ENCODE measurements at places on chromosomes 16 and 17. TPM values are rescaled to one million over a fixed set of nuclear protein-coding genes. Genes with fewer than 3 reads are reported as not detected.
A peak's percentile ranks its signal among the peaks of the same experiment; 100 is the strongest.

MC1R gene
- total RNA-seq: 5.8 TPM

NUDT16L1 gene
- 34.1 TPM for total RNA-seq

SPATA22 gene
- total RNA-seq: not detected

PLA2G10 gene
- not detected for total RNA-seq

ORC6 gene
- 56.8 TPM for total RNA-seq

DNA sequence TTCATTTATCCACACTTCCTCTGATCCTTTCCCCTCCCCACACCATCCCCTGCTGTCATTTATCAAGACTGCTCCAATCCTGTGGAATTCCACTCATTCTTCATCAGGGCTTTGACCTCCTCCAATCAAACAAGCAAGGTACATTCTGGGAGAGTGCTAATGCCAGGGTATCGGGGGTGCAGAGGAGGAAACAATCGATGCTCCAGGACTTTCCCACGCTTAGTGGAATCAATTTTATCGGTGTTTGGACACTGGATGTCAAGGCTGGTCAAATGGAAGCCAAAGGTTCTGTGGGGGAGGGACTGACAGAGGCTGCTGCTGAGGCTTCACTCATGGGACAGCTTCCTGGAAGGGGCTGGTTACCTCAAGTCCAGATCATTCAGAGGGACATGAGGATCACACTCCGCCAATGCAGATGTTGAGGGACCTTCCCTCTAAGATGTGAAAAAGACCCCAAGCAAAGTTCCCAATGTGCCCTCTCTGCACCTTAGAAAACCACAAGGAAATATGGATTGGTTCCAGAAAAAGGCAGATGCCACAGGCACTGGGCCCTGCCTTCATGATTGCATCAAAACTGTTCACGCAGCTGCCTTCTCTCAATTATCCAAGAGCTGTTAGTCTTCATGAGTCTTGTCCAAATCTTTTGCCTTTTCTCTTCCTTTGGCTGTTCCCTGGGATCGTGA is 44.7 kb upstream of the SOX9 start:
- DNase-seq: no peak

DNA sequence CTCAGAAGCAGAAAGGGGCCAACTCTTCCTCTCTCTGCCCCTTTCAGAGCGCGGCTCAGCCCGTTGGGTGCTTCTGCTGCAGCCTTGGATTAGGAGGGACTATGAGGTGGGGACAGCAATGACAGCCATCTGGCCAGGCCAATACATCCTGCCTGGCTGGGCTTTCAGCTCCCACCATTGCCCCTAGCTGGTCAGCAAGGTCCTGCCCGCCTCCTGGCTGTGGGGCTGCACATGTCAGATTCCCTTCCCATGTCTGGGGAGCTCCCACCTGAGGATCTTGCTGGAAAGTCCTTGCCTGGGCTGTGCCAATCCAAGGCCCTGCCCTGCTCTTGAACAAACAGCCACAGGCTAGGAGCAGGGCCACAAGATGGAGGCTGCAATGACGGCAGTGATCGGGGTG is 8.3 kb downstream of the TRIM65 start:
- no peak for DNase-seq

DNA sequence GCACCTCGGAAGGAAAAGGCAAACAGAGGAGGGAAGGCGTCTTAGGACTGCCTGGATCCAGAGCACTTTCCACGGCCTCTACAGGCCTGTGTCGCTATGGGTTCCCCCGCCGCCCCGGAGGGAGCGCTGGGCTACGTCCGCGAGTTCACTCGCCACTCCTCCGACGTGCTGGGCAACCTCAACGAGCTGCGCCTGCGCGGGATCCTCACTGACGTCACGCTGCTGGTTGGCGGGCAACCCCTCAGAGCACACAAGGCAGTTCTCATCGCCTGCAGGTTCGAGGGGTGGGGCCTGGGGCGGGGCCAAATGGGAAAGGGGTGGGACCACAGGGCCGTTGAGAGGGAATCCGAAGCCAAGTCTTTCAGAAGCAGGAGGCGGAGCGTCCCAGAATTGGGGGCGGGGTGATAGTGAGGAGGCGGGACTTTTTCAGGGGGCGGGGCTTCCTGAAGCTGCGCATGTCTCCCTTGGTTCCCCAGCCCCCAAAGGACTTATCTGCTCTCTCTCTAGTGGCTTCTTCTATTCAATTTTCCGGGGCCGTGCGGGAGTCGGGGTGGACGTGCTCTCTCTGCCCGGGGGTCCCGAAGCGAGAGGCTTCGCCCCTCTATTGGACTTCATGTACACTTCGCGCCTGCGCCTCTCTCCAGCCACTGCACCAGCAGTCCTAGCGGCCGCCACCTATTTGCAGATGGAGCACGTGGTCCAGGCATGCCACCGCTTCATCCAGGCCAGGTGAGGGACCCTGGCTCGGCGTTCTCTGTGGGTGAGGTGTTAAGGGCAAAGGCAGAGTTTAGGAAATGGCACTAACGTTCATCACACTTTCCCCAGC is 939 bp downstream of the BCL6B start:
- peak; percentile 93 for DNase-seq

DNA sequence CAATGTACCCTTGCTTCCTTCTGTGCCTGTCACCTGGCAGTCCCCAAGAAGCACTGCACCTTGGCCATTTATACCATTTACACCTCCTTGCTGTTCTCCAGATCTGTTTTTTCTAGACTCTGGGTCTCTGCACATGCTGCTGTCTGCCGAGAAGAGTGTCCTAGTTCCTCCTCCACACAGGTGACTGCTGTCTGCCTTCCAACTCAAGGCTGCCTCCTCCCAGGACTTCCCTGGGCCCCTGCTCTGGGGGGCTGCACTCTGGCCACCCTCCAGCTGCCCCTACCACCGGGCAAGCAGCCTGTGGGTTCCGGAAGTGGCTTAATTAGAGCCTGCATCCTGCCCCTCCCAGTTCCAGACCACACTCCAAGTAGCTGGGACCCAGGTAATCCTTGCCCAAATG is 5.7 kb upstream of the LIMD2 start:
- DNase-seq: no peak

GRCh38 chr16:87126403-87127025 is 190.7 kb downstream of the C16orf95 start:
- DNase-seq: no peak

- no peak for DNase-seq
Observed at GRCh38 chr16:54739381-54739780, 191.3 kb upstream of the IRX5 start.

- DNase-seq: no peak
Observed at GRCh38 chr17:5943982-5944381, 126.2 kb upstream of the WSCD1 start.

GRCh38 chr17:49365667-49366066 is 3.6 kb upstream of the ZNF652 start:
- no peak for DNase-seq

GRCh38 chr17:2094891-2095535 is 40.1 kb downstream of the HIC1 start:
- DNase-seq: no peak

GRCh38 chr16:49282690-49283375 is 1.2 kb upstream of the CBLN1 start:
- no peak for DNase-seq

DNA sequence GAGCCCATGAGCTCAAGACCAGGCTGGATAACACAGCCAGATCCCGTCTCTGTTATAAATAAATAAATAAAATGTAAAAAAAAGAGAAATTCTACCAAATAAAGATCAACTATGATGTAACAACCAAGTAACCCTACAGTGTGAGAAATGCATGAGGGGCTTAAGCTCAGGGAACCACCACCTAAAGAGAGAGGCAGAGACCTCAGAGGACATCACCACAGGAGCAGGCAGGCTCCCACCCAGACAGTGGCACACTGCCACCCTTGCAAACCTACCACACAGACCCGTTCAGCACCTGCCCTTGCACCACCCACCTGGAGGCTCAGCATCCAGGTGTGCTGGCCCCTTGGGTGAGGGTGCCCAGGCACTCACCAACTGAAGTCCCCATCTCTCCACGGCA is 45.6 kb downstream of the ANKRD11 start:
- DNase-seq: no peak

GRCh38 chr17:16987830-16988601 is 16.1 kb upstream of the TNFRSF13B start:
- peak; percentile 68 for DNase-seq

DNA sequence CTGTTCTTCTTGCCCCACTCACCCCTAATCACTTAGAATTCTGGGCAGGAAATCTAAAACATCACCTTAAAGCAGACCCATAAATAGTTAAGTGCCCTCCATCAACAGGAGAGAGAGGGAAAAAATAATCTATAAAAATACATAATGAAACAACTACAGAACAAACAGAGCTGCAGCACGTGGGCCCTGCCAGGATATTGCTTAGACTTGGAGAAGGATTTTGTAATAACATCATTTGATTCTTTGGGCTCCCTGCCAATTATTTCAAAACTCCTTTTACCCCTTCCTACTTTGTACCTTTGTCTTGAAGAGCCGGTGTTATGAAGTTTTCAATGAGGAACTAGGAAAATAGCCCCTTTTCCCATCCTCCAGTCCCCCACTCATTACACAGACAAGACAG is 130.6 kb upstream of the TOX3 start:
- no peak for DNase-seq

DNA sequence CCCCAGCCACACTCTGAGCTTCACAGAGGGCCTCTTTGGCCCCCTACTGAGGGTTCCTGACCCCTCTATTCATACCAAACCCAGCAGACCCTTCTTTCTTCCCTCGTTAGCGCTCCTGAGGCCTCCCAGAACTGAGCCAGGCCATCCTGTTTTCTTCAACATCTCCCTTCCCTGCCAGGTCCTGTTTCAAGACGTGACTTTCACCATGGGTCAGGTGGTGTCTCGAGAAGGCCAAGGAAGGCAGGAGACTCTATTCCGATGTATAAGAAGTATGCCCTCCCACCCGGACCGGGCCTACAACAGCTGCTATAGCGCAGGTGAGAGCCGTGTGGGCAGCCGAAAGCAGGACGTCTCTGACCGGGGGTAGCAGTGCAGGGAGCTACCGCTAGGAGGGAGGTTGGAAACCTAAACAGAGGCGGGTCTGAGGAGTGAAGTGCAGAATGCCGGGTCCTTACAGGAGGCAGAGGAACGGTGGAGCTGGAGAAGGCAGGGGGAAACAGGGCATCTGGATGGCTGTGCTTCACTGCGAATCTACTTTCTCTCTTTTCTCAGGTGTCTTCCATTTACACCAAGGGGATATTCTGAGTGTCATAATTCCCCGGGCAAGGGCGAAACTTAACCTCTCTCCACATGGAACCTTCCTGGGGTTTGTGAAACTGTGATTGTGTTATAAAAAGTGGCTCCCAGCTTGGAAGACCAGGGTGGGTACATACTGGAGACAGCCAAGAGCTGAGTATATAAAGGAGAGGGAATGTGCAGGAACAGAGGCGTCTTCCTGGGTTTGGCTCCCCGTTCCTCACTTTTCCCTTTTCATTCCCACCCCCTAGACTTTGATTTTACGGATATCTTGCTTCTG is 1.3 kb upstream of the SENP3 start:
- peak; percentile 59 for DNase-seq

- DNase-seq: no peak
Observed at GRCh38 chr17:17780922-17781590, 55.7 kb downstream of the SREBF1 start.

GRCh38 chr17:46121841-46122485 is 71.3 kb downstream of the KANSL1 start:
- no peak for DNase-seq

DNA sequence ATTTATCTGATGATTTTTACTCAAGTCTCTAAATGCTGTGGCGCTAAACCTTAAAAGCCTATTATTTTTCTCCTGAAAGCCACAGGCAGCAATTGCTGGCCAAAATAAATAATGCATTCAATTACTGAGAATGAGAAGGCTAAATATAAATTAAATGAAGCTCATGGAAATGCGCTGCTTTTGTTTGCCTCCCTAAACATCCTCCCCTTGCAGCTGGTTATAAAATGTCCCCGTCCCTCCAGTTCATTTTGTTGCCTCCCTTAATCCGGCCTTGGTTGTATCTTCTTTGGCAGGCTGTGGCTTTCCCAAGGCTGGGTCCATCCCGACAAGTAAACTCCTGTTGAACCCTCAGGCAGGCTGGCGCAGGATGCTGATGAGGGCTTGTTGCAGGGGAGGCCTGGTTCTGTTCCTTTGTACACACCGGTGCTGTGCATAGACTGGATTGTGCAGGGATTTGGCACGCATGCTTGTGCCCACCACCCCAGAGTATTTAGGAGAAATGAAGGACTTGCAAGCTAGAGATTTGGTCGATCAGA is 62.7 kb downstream of the KNOP1 start:
- no peak for DNase-seq

GRCh38 chr17:80625627-80626026 is 81.0 kb downstream of the RPTOR start:
- DNase-seq: no peak

DNA sequence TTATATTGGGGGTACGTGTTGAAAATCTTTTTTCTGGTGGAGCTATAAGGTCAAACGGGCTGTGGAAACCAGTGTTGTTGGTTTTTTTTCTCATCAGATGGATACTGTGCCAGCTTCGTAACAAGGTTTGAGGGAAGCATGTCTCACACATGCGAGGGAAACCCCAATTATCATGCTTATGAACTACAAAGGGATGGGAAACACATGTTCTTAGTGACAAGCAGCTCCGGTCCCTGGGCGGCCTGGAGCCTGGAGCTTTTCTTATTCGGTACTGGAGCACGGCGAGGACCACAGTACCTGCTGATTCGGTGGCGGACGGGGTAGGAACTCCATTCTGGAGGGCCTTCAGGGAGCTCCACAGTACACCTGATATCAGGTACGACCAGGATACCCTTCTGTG is 12.5 kb downstream of the SLC43A2 start:
- no peak for DNase-seq

- no peak for DNase-seq
Observed at GRCh38 chr17:10773391-10773790, 30.5 kb downstream of the TMEM238L start.

GRCh38 chr17:77610972-77611521 is 347.5 kb upstream of the TNRC6C start:
- no peak for DNase-seq

DNA sequence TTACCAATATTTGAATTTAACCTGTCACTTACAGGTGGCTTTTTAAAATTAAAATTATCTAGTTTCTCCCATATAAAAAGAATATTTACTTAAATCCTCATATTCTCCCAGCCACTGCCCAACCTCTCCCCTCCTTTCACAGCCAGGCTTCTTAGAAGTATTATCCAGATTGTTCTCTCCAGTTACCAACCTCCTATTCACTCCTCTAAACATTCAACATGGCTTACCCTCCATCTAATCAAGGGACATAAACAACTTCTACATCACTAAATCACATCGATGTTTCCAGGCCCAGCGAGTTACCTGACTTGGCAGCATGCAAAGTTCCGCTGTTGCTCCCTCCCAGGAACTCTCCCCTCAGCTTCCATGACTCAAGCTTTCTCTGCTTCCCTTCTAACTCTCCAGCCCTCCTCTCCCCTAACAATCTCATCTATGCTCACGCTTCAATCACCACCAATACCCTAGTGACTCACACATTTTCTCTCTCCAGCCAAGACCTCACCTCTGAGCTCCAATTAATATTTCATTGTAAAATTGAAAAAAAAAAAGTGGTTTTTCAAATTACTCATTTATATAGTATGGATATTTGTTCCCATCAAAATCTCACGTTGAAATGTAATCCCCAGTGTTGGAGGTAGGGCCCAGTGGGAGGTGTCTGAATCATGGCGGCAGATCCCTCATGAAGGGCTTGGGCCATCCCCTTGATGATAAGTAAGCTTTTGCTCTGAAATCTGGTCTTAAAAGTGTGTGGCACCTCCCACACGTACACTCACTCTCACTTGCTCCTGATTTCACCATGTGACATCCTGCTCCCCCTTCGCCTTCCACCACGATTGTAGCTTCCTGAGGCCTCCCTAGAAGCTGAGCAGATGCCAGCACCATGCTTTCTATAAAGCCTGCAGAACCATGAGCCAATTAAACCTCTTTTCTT is 88.5 kb downstream of the HELZ start:
- DNase-seq: no peak

- no peak for DNase-seq
Observed at GRCh38 chr17:39527220-39527813, 66.0 kb downstream of the CDK12 start.
